ENCODE measurements at places on chromosomes 13 and 19.

DNA sequence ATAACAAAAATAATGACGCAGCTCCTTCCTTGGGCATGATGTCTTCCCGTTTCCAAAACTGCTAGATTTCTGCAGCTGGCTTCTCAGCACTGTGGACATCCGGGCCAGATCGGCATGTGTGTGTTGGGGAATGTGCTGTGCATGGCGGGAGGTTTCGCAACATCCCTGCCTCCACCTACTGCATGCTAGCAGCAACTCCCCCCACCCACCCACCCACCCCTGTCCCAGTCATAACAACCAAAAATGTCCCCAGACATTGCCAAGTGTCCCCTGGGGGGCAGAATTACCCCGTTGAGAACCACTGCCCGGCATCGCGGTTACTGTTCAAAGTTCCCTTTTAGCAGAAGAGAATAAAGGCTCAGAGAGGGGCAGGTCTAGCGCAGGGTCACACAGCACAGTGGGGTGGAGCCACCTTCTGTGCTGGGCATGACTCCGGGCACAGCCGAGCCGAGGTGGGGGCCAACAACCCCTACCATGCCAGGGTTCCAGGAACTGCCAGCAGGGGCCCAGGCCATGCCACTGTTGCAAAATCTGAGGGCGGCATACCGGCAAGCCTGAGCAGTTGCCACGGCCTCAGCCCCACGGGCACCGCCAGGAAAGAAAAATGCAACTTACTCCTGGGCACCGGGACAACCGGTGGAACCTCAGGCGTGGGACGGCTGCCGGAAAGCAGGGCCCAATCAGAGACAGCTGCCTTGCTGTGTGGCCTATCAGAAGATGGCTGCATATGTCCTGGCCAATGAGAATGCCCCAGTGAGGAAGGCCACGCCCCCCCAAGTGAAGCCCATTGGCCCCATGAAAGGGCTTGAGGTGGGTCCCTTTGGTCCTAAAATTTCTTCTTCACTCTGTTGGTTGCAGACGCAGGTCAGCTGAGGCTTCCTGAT lies 22.5 kb upstream of the NFIC start:
- peak; percentile 61 for DNase-seq

- DNase-seq, result no peak
Measured at GRCh38 chr19:38310986-38311385, 4.8 kb downstream of the YIF1B start.

DNA sequence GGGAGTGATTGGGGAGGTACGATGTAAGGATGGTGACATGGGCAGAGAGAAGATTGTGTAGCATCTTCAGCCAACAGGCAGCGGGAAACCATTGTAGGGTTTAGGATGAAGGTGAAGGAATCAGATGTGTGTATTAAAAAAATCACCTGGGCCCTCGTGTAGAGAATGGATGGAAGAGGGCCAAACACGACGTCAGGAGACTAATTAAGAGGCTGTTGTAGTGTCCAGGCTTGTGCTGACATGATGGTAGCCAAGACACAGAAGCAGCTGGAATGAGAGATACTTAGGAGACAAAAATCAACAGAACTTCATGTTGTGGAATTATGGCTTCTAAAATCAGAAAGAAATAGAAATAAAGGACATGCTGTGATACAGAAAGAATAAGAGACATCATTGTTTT lies 41.2 kb upstream of the ARGLU1 start:
- DNase-seq, result no peak

- DNase-seq, result peak; percentile 25
Measured at GRCh38 chr13:43307921-43308433, 284.6 kb downstream of the DNAJC15 start.

GRCh38 chr19:6055013-6055795 lies 55.1 kb downstream of the RFX2 start:
- DNase-seq, result no peak

- DNase-seq, result no peak
Measured at GRCh38 chr19:28509079-28509895, 703.7 kb downstream of the UQCRFS1 start.

DNA sequence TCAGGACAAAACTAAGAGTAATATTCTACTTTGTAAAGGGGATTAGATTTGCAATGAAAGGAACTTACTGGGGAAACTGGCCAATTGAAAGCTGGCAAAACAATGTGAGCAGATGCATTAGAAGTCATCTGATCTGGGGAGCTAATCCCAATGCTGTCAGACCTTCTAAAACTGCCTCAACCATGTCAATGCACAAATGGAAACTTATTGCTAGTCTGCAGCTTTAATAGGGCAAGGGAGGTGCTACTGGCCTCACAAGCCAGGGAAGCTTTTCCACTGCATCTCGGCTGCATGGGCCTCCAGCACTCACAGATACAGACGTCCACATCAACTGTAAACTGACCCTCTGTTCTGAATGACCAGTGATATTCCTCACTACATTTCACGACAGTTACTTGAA lies 154.2 kb downstream of the LHFPL6 start:
- DNase-seq, result no peak

DNA sequence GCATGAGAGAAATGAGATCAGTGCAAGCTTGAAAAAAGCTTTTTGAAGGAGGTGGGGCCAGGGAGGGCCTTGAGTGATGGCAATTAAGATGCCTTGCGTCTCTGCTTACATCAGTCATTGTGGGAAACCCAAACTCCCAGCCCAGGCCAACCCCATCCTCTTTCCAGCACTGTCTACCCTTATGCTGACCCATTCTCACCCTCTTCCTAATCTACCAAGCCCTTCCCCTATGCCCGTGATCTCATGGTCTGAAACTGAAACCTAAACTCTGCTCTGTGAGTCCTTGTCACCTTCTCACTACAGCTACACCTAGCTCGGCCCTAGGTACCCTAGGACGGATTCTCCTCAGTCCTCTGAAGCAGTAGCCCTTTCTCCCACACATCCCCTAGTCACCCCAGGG lies 36.0 kb upstream of the SERP2 start:
- DNase-seq, result no peak

- no peak for DNase-seq
Measured at GRCh38 chr13:30810261-30810701, 74.9 kb downstream of the ALOX5AP start.

DNA sequence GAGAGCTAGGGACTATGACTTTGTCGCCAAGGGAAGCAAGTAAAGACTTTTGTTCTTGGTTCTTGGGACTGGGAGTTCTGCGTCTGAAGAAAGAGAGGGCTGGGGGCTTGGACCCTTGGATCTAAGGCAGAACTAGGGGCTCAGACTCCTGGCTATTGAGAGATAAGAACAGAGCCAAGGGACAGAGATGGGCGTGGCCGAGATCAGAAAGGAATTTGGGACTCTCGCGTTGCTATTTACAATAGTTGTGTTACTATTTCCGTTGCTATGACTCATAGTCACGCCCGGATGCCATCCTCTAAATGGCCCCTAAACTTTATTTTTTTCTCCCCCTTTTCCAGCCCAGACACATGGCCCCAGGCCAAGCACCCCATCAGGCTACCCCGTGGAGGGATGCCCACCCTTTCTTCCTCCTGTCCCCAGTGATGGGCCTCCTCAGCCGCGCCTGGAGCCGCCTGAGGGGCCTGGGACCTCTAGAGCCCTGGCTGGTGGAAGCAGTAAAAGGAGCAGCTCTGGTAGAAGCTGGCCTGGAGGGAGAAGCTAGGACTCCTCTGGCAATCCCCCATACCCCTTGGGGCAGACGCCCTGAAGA lies 759 bp downstream of the PPP1R15A start:
- DNase-seq, result peak; percentile 96

- peak; percentile 48 for DNase-seq
Measured at GRCh38 chr19:11736696-11737095, 2.0 kb downstream of the ZNF823 start.

GRCh38 chr19:46985542-46986415 lies 33.9 kb upstream of the NPAS1 start:
- DNase-seq, result no peak

DNA sequence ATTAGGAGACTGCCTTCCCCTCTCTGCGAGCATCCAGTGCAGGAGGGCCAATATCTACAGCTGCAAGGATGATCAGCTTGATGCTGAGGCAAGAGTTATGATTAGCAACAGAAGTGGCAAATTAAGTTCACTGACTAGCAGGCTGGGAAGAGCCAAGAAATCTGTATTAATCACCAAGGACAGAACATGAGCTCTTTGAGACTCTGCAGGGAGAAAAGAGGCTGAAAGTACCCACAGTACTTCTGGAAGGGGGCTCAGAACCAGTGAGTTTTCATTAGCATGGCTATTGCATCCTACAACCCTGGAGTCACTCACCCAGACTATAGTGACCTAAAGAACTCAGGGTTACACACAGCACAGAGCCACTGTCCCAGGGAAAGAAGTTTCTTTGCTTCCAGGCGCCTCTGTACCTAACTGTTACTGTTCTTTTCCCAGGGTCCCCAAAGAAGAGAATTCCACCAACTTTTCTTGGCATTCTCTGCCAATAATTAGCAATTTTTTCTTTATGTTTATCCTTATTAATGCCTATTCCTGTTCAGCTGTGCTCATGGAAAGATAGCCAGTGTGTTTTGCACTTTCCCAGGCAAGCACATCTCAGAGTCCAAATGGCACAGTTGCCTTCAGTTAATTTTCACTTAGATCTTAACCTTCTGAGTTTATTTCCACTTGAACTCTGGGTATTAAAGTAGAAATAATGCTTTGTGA lies 25.8 kb upstream of the MEDAG start:
- no peak for DNase-seq

- no peak for DNase-seq
Measured at GRCh38 chr13:40375489-40376171, 290.8 kb downstream of the FOXO1 start.

GRCh38 chr13:30415430-30416030 lies 6.8 kb upstream of the UBE2L5 start:
- DNase-seq, result peak; percentile 86

- no peak for DNase-seq
Measured at GRCh38 chr19:13979244-13979615, 26.9 kb downstream of the RFX1 start.

DNA sequence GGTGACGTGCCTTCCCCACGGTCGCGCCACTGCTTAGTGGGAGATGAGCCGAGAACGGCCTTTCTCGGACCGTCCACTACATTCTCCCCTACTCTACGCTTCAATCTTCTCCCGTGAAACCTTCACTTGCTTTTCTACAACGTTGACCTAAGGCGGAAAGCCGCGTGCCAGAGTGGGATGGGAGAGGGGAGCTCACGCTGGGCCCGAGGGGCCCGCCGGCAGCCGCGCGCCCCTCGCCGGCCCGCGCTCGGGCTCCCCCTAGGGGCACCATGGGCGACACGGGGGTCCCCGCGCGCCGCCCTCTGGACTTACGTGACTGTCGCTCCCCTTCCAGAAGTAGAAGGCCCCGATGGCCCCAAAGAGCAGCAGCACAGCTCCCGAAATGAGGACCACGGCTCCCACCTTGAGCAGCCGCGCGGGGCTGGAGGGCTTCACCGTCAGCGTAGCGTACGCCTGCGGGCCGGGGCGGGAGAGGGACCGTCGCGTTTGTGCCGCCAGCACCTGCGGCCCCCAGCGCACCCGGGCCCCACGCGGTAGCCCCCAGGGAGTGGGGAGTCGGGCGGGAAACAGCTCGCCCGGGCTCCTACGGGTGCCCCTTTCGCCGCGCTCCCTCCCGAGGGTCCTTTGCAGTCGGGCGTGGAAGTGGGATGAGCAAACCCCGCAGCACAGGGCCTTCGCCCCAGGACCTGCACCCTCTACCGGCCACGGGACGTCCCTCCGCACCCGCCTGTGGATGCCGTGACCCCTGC lies 727 bp downstream of the CNMD start:
- no peak for DNase-seq

DNA sequence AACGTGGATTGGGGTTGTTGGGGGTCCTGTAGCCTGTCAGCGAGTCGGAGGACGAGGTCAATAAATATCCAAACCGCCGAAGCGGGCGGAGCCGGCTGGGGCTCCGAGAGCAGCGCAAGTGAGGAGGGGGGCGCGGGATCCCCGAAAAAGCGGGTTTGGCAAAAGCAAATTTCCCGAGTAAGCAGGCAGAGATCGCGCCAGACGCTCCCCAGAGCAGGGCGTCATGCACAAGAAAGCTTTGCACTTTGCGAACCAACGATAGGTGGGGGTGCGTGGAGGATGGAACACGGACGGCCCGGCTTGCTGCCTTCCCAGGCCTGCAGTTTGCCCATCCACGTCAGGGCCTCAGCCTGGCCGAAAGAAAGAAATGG lies 754 bp upstream of the SIX5 start:
- peak; percentile 73 for DNase-seq

- no peak for DNase-seq
Measured at GRCh38 chr19:33704271-33704670, 82.5 kb downstream of the CHST8 start.

DNA sequence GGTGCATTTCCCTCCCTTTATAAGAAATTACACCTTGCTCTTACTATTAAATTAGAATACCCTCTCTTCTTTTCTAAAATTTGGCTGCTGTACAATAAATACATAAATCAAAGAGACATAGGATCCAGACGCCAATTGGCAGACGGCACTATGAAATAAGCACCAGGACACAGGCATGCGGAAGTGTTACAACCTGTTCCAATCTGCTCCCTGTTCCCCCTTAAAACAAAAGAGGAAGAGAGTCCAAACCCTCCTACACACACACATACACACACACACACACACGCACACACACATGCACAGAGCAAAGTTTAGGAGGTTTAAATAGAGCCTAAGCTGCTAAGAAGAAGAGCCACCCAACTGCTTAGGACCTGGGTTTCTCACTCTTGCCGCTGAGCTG lies 75.6 kb upstream of the ZNF507 start:
- no peak for DNase-seq

- DNase-seq, result peak; percentile 91
Measured at GRCh38 chr19:49097453-49098288, 12.4 kb downstream of the SNRNP70 start.

DNA sequence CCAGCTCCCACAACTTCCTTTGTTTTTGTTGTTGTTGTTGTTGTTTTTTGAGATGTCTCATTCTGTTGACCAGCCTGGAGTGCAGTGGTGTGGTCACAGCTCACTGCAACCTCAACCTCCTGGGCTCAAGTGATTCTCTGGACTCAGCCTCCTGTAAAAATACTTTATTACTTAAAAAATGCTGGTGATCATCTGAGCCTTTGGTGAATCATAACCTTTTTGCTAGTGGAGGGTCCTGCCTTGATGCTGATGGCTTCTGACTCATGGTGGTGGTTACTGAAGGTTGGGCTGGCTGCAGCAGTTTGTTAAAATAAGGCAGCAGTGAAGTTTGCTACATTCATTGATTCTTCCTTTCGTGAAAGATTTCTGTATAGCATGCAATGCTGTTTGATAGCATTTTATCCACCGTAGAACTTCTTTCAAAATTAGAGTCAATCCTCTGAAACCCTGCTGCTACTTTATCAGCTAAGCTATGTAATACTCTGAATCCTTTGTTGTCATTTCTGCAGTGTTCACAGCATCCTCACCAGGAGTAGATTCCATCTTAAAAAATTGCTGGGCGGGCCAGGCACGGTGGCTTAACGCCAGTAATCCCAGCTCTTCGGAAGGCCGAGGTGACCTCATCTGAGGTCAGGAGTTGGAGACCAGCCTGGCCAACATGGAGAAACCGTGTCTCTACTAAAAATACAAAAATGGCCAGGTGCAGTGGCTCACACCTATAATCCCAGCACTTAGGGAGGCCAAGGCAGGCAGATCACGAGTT lies 18.0 kb downstream of the ARHGAP35 start:
- DNase-seq, result no peak
